ENCODE measurements at places on chromosomes 11 and 22.

DNA sequence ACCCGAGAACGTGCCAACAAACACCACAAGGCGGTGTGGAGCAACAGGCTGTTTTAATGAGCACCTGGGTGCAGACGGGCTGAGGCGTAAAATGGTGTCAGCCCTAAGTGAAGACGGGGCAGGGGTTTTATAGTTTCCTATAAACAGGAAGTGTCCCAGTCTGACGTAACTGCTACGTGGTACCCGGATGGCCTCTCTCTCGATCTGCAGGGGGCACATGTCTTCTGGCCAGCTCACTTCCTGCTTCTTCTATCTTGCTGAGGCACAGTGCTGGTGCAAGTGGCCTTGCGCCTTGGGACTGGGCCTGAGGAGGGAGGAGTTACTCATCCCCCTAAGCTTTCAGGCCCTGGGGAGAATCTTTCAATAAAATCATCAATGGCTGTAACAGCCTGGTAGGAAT, 20.9 kb downstream of the OOSP3 start:
- DNase-seq: no peak

DNA sequence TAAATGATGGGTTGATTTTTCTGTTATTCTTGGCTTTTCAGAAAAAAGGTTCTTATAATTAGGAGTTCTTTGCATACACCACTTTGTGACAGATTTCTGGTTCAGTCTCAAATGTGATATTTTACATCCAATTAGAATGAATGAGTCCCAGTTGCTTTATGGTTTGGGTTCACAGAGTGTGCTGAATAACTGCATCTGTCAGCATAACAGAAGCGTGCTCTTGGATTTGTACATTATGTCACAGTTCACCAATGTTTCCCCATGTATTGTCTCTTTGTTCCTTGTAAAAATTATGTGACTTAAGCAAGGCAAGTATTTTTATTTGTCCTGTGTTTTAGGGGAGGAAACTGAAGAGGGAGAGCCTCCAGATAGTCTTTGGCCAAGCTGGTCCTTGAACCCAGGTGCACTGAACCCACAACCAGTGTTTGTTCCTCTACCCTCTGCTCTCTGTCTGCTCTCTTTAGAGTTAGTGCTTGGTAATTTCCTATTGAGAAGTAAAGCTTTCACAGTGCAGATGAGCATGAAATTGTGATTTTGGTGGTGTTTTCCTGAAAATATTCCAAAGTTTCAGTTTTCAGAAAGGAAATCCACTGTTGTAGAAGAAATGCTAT, 107.5 kb downstream of the TBC1D22A start:
- DNase-seq: no peak

DNA sequence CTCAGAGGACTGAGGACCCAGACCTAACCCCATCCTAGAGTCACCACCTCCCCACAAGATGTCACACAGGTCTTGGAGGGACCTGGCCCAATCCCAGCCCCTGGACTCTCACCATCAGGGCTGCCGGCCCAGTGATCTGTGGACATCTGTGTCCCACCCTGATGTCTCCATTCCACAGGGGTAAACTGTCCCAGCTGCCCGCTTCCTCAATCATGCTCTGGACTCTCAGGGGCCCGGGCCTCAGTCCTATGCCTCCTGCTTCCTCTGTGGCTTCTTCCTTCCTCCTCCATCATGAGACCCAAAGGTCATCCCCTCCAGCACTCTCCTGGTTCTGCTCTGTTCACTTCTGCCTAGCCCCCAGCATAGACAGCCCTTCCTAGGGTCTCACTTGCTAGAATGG, 32.2 kb downstream of the ARAP1 start:
- no peak for DNase-seq

GRCh38 chr11:133649040-133649439, 116.7 kb upstream of the OPCML start:
- DNase-seq: no peak

DNA sequence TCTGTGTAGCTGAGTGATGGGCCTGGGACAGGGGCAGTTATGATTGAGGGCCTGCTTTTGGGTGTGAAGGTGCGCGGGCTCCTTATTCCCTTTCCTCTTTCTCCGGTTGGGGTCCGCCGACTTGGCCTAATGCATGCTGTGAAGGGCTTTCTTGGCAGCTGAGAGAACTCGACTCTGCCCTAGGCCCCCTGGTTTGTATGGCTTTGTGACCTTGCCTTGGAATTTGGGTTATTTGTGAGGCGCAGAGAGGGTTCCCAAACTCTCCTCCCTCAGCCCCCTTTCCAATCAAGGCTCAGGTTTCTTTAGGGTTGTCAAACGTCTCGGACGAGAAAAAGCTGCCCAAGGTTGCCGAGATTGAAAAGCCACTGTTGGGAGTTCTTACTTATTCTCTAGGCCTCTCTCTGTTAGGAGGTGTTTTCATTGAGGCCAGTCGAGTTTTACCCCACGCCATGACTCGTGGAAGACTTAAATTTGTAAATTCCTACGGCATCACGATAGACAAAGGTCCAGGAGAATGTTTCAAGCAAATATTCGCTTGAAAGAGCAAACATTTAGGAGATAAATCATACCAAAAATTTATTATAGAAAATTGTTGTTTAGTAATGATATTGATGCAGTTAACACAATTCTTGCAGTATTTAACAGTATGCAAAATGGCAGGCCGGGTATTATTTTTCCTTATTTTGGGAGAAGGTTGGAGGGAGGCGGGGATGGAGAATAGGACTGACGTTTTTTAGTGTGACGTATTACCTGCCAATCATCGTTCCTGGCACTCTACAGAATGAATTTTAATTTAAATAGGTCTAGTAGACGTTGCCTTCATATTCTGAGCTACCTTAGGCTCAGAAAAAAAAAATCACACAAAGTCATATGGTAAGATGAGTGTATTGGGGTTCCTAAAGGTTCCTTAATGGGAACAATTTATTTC, 689 bp downstream of the PDHX start:
- no peak for DNase-seq

- DNase-seq: no peak
These were observed 3.1 kb upstream of the MYEOV start for GRCh38 chr11:69290806-69291205.

DNA sequence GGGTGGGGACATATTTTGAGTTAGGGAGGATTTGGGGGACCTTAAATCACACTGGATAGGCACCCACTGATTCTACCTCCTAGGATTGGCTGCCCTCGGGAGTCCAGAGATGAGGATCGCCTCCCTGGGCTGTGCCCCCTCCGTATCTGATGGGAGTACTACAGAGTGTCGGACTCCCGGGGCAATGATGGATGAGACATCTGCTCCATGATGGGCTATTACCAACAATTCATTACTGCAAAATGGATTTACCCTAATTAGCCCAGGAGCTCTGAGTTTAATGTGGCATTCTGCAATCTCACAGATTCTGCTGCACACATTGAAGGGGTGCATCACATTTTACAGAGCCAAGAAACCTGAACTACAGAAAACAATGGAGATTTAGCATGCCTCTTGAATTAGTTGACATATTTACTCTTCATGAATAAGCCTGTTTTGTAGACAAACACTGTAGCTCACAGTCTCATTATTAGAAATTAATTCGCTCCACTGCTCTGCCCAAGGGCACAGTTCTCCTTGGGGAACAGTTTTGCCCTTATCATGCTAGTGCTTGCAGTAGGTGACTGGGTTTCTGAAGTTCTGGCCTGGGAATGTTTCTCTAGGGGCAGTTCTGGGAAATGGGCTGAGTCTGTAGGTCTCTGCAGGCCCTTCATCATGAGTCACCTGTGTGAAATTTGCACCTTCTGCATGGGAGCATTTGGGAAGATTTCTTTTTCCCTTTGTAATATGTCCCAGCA, 217.1 kb upstream of the PLET1 start:
- no peak for DNase-seq

GRCh38 chr11:16956538-16957153, 57.6 kb downstream of the PLEKHA7 start:
- DNase-seq: no peak

DNA sequence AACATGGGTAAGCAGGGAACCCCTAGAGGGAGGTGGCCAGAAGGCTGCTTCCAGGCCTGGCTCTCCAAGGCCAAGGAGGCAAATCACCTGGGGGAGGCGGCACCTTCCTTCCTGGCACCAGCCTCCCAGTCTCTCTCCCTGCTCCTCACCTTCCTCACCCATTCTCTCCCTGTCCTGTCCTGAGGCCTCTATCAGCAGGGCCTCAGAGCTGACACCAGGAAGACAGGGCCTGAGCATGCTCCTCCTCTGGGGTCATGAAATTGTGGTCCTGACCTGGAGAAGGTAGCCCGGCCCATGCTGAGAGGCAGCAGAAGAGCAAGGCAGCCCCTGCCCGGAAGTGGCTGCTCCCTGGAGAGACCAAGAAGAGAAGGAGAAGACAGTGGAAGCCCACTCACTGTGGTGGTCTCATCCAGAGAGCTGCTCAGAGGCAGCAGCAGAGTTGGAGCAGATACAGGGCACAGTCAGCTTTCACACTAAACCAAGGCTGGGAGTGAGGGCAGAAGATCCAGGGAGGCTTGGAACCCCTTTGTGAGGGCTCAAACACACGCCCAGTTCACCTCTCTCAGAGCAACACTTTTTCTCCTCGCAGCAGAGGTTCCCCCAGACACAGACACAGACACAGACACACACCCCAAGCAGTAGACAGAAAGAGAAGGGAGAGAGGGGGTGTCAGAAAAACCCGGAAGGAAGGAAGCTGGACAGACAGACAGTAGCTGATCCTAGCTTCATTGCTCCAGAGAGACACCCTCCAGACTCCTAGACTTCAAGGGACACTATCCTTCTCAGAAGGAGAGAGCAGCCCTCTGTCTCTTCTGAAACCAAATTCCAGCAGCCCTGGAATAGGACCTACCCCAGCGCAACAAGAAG, 1.8 kb downstream of the BCL9L start:
- no peak for DNase-seq

- no peak for DNase-seq
These were observed 8.4 kb upstream of the MN1 start for GRCh38 chr22:27809700-27810608.

DNA sequence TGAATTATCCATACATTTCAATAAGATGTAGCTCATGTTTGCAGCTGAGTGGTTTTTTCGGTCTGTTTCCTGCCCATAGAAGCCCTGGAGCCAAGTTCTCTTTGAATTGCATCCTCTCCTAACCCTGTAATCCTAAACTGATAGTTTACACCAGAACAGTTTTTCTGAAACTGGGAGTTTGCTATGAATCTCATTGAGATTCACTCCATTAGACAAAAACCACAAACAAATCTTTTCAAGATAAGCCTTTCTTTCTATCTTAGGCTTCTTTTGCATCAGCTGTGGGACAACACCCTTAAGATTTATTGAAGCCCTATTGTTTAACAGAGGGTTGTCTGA, 324.8 kb downstream of the DYNC2H1 start:
- no peak for DNase-seq

GRCh38 chr11:129709801-129710398, 105.7 kb upstream of the TMEM45B start:
- DNase-seq: no peak

GRCh38 chr11:114762408-114762807, 84.1 kb downstream of the NXPE2 start:
- no peak for DNase-seq

DNA sequence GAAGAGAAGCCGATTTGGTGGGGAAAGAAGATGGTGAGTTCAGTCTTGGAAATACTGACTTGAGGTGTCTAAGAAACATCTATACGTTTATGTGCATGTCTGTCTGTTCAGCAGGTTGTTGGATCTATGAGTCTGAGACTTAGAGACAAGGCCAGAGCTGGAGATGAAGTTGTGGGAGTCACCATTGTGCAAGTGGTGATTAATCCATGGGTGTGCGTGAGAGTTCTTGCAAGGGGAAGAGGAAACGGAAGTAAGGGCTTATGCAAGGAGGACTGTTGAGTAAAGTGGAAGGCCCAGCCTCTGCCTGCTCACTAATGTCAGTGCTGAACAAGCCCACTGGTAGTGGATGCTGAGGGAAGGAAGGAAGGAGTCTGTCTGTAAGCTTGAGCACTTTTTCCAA, 9.7 kb downstream of the TMEM45B start:
- no peak for DNase-seq

- no peak for DNase-seq
These were observed 10.6 kb downstream of the IFT27 start for GRCh38 chr22:36765131-36765942.

DNA sequence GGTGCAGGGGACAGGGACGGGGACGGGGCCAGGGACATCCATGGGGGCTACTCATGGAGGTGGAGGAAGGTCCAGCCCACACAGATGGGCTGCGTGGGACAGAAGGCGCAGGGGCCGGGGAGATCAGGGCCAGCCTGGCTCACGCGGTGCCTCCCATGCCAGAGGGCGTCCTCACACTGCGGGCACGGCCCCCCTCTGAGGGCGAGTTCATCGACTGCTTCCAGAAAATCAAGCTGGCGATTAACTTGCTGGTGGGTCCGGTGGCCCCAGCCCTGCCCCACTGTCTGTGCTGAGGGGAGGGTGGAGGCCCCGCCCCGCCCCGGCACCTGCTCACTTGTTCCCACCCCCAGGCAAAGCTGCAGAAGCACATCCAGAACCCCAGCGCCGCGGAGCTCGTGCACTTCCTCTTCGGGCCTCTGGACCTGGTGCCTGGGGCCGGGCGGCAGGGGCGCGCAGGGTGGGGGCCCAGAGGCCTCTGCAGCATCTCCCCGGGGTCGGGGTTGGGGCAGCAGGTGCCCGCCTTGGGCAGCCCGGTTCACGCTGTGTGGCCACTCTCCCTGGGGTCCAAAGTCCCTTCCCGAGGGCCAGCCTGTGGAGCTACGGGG, 15.8 kb downstream of the EPS8L2 start:
- DNase-seq: peak; percentile 51

DNA sequence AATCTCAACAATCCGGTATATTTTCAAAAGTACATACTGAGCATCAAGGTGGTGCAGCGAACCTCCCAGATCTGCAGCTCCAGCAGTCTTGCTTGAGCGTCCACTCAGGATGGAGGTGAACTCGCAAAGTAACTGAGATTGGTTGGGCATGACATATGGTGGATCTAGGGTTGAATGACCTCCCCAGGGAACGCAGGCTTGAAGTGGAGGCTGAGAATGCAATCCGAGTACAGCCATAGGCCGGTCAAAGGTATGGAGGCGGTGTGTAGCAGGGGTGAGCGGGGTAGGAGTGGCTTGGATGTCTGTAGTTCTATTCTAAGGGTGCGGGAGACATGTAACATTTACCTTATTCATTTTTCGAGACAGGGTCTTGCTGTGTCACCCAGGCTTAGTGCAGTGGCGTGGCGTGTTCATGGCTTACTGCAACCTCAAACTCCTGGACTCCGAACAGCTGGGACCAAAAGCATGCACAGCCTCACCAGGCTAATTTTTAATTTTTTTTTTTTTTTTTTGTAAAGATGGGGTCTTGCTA, 631 bp upstream of the C22orf39 start:
- DNase-seq: no peak

DNA sequence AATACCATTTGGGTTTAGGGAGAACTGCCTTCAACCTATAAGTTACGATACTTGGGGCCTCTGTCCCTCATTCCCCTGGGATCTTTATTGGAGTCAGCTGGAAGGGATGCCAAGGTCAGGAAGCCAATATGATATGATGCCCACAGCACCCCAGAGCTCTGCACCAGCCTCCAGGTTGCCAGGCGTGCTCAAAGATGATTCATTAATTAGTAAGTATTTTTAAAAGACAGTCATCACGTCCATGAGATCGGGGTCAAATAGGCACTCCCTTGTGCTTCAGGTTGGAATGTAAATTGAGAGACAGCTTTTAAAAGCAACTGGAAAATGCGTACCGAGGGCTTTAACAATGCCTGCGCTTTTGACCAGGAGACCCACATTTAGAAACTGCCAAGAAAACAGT, 57.0 kb upstream of the CD5 start:
- DNase-seq: no peak

- peak; percentile 47 for DNase-seq
These were observed 396 bp downstream of the OSBP start for GRCh38 chr11:59615120-59615636.

Data from activated T-cell treated with anti-CD3 and anti-CD28 coated beads for 1 hour (primary cell).